ENCODE measurements at places on chromosomes 12 and 14.

DNA sequence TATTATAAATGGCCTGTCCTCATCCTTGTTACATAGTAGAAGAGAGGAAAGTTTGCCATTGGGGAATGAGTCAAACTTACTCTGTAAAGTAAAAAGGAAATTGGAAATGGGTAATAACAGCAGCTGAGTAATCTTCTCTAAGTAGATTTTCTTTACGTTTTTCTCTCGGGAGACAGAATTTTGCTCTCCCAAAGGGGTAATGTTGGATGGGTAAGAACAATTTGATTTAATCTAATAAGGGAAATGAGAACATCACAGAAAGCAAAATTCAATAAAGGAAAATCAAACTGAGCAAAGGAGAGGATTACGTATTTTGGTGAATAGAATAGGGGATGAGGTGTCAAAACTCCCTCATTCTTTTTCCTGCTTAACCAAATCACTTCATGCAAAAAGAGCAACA is 283.1 kb upstream of the FOXG1 start:
- no peak for DNase-seq

DNA sequence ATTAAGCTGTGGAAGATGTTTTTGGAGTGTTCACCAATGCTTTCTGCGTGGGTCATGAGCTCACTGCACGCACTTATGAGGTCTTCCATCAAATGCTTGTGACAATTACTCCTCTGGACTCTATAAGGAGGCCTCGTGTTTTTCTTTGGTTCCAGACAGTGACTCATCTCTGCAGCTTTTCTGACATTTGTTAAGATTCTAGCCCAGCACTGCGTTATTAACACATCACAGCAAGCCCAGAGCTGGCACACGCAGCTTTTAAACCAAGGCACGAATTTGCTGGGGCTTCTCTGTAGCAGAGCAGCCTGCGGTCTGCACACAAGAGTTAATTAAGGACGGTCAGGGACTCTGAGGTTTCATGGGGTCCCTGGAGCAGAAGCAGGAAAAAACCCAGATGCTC is 16.9 kb downstream of the MEG3 start:
- DNase-seq, result no peak

- DNase-seq, result no peak
These were observed 10.4 kb upstream of the ACVR1B start for GRCh38 chr12:51941011-51941581.

DNA sequence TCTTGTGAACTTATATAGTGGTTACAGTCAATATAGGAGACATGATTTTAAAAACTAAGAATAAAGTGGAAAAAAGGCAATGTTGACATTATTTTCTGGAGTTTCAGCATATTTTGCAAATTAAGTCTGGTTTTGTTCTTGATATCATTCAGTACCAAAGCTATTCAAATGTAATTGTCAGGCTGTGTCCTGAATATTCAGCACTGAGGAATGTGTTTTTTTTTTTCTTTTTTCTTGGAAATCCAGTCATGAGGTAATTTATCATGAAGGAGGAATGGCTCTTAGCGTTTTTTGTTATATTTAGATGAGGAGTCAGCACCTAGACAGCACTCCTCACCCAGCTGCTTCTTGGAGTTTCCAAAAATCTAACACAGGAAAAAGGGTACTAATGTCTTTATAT is 225.5 kb downstream of the CCDC91 start:
- no peak for DNase-seq

GRCh38 chr12:53213348-53213747 is 6.3 kb upstream of the ITGB7 start:
- DNase-seq, result peak; percentile 97

- no peak for DNase-seq
These were observed 75.7 kb downstream of the SSPN start for GRCh38 chr12:26271024-26271423.

- DNase-seq, result no peak
These were observed 2.6 kb upstream of the NOS1 start for GRCh38 chr12:117363953-117364486.

GRCh38 chr12:72679147-72679757 is 407.1 kb downstream of the TRHDE start:
- DNase-seq, result no peak

DNA sequence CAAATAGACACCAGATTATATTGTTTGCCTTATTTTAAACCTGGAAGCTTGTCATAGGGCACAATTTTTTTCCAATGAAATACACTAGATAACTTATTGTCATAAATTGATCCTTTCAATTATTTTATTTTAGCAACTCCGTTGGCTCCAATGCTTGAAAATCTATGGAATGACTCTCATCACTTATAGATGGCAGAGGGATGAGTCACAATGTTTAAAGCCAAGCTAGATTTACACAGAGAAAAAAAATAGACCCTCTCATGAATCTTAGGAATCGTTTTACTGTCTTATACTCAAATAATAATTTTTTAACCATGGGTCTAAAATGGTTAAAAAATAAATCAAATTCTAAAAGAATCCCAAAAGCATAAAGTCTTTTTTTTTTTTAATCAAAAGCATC is 1276.6 kb upstream of the FLRT2 start:
- no peak for DNase-seq

DNA sequence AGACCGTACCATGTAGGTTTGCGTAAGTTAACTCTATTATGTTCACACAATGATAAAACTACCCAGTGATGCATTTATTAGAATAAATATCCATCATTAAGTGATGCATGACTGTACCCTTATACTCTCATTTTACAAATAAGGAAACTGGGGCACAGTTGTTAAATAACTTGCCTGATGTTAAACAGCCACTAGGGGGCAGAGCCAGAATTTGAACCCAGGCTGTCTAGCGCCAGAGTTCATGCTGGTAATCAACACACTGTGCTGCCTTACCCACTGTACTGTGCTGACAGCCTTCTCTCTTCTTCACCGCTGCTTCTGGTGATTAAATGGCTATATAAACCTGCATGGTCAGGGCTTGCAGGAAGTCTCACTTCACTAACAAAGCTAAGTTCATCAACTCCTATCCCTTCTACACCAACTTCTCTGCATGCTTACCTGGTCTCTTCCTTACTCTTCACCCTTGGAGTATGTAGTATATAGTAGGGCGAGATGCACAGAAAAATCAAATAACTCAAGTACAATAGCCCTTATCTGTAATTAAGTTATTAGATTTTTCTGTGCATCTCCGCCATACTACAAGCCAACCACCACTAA is 43.6 kb upstream of the APPL2 start:
- DNase-seq, result no peak

DNA sequence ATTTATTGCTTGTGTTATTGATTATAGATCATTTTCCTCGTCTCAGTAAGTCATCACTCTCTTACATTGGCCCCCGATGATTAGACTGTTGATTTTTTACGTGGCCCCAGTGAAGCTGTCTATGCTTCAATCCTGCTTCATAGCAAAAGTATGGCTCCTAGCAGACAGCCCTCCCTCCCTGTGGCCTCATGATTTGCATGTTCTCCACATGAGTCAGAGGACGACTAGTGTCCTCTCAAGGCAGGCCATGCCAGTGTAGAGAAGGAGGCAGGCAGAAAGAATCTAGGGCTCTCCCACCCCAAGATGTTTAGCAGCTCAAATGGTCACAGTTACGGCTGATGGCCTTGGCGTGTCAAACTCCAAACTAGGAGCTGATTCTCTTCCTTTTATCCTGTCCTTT is 59.6 kb downstream of the FIGNL2 start:
- no peak for DNase-seq

- no peak for DNase-seq
These were observed 630 bp downstream of the NELL2 start for GRCh38 chr12:44875417-44875953.

GRCh38 chr12:48151103-48151771 is 6.1 kb downstream of the ASB8 start:
- DNase-seq, result no peak

GRCh38 chr14:80427101-80427500 is 215.8 kb upstream of the DIO2 start:
- no peak for DNase-seq

- peak; percentile 61 for DNase-seq
These were observed 18.1 kb downstream of the BCL11B start for GRCh38 chr14:99253890-99254289.

- no peak for DNase-seq
These were observed 336.3 kb downstream of the NOVA1 start for GRCh38 chr14:26261368-26262122.

DNA sequence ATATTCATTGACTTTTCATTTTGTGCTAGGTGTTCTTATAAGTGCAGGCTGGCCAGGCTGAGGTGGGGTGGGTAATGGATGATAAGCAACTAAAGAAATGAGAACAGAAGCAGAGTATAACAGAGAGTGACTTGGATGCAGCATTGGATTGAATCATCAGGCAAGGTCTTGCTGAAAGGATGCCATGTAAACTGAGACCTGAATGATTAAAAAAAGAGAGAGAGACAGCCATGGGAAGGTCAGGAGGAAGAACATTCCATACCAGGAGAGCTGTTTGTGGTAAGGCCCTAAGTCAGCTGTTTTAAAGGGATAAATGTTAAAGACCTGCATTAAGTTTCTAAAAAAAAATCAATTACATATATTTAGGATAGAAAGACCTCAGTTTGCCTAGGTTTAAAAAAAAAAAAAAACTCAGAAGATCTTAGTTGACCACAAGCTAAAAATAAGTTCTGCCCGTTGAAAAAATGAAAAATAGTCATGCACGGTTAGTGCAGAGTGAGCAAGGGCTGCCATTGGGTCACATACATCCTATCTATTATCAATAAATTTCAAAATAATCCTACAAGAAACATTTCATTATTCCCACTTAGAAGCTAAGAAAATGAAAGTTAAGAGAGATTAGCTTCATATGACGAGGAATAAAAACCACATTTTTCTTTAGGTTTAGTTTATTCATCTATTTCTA is 37.2 kb downstream of the IFNG start:
- DNase-seq, result no peak

DNA sequence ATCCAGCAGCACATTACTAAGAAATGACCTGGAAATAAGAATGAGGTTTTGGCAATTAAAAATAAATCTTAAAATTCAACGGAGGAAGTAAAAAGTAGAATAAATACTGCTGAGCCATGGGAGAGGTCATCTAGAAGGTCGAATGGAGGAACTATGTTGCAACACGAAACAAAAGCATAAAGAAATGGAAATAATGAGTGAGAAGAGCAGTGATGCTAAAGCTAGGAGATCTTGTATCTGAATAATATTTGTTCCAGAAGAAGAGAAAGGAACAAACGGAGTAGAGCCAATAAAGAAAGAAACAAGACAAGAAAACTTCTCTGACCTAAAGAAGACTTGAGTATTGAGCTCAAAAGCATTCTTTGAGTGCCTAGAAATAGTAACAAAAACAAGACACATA is 6.6 kb upstream of the KRT7 start:
- no peak for DNase-seq

- DNase-seq, result no peak
These were observed 170.0 kb downstream of the BCL11B start for GRCh38 chr14:99101855-99102461.

GRCh38 chr12:120978296-120979219 is at the start of gene HNF1A:
Gene HNF1A, plus strand, starts transcription at chr12:120978543. Its CDS starts 226 bp downstream, at chr12:120978769.
- peak; percentile 82 for DNase-seq

DNA sequence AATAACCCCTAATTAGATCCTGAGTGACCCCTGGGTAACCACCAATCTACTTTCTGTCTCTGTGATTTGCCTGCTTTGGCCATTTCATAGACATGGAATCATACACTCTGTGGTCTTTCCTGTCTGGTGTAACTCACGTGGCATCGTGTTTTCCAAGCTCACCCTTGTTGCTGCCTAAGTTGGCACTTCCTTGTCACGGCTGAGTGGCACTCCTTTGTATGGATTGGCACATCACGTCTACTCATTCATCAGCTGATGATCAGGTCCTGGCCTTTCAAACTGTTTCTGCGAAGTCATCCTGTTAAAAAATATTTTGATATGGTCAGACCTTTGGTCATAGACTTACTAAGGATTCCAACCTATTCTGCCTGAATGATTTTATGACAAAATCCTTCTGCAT is 87.7 kb downstream of the GLT1D1 start:
- DNase-seq, result no peak

DNA sequence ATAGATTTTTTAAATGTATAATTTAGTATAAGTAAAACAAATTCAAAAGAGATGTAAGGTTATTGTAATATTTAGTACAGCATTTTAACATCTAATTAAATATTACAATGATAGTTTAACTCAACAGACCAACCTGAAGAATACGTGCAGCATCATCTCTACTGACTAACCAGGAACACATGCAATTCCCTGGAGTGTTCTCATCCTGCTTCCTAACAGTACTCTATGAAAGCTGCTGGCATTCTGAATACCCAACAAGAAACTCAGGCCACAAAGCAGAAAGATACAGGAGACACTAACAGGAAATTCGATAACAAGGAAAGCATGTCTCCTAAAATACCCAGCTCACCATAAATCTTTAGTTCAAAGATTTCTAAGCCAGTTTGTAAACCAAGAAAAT is 58.3 kb downstream of the CEP83 start:
- DNase-seq, result no peak

DNA sequence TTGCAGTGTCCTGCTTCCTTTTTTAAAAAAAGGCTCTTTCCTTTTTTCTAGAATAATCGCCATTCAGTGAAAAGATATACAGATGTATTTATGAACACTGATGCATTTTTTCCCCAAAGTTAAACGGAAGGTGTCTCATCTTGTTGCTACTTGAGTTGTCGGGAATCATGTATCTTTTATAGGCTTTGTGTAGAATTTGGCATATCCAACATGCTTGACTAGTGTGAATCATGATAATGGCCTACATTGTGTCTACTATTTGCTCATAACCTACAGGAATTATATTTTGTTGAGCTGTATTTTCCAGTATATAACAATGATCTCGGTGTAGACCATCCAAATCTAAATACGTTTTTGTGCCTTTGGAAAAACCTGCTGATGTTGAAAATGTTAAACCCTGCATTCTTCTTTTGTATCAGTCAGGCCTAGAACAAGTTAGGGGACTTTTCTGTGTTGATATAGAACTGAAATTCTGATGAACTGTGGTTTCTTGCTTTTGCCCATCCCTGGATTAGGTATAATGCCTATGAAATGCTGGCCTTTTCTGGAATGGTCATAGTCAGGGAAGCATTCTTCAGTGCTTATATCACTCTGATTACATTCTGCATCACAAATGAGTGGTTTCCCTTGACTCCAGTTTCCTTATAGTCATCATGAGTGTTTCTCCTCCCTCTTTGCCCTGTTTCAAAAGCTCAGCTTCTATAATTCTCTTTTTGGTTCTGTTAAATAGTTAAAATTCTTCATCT is 10.8 kb downstream of the BMAL2 start:
- DNase-seq, result no peak

- DNase-seq, result no peak
These were observed 4.8 kb upstream of the LPCAT3 start for GRCh38 chr12:7023114-7023513.

DNA sequence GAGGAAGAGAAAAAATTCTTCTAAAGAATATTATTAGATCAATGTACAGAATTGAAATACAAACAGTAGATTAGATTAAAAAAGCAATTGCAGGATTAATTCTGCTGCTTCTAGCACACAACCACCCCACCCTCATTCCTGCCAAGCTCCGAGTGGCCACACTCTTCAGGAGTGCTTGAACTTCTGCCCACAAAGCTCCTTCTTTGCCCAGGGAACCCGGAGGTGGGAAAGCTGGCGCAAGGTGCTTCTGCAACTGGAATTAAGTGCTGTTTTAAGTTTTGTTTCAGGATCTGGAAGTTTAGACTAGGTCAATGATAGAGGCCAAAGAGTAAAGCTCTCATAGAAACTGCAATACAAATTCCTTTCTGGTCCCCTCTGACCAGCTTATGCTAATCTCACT is 94.1 kb upstream of the BMP4 start:
- no peak for DNase-seq
